Activated CD4-positive, alpha-beta T cell treated with anti-CD3 and anti-CD28 coated beads, Interleukin-2, amount 10 ng/mL, durations not matched to agents 7 days and 5 days (primary cell): ENCODE measurements at places on chromosomes 7 and 10.

DNA sequence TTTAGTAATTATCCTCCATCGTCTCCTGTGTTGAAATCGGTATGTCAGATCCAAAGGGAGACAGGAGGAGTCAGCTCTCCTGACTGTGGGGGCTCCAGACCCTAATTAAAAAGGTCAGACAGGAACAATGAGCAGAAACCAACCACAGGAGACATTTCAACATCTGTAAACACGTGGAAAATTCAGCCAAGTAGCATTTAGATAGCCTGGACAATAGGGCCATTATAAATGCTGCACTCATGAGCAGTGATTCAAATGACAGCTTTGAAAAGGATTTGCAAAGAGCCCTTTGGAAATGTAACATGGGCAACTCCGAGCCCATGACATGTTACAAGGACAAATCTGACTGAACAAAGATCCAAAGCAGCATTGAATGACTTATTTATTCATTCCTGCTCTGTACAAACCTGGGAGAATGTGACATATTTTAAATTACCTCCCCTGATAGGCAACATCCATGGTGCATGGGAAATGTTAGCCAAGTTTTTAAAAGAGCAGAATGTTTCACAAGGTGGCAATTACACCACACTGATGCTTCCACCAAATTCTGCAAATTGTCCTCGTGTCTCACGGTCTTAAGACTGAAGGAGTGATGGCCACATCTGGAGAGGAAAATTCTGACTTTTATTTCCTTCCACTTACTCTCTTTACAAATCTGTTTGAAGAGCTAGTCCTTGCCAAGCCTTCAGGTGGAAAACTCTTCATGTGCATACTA lies 113.3 kb upstream of the KMT2E start:
- H3K27ac ChIP-seq: no peak overlapping the region
- H3K36me3 ChIP-seq: no peaks in the 10 kb centered on the region
- H3K4me3 ChIP-seq: no peak overlapping the region

- H3K4me3 ChIP-seq: no peak overlapping the region
- H3K27me3 ChIP-seq: no peaks in the 10 kb centered on the region
- no peak overlapping the region for H3K27ac ChIP-seq
- peaks cover 3% of the 10 kb centered on the region for H3K4me1 ChIP-seq
Observed at GRCh38 chr10:43209074-43209455, 57.8 kb downstream of the RASGEF1A start.

- DNase-seq: no peak
- peaks cover 16% of the 10 kb centered on the region for H3K27me3 ChIP-seq
- H3K4me1 ChIP-seq: peaks cover 20% of the 10 kb centered on the region
- H3K27ac ChIP-seq: no peak overlapping the region
Observed at GRCh38 chr10:84265418-84265817, 20.6 kb downstream of the RGR start.

- no peak overlapping the region for H3K4me3 ChIP-seq
Observed at GRCh38 chr7:1024331-1024841, 20.0 kb upstream of the GPR146 start.

- no peak overlapping the region for H3K27ac ChIP-seq
- H3K4me1 ChIP-seq: no peaks in the 10 kb centered on the region
- DNase-seq: no peak
- no peaks in the 10 kb centered on the region for H3K27me3 ChIP-seq
- no peak overlapping the region for H3K4me3 ChIP-seq
- no peaks in the 10 kb centered on the region for H3K36me3 ChIP-seq
Observed at GRCh38 chr10:59088912-59089573, 87.4 kb upstream of the PHYHIPL start.

- peaks cover 10% of the 10 kb centered on the region for H3K4me1 ChIP-seq
- H3K27ac ChIP-seq: no peak overlapping the region
- no peak for DNase-seq
Observed at GRCh38 chr7:54774785-54775740, 16.1 kb upstream of the SEC61G start.

DNA sequence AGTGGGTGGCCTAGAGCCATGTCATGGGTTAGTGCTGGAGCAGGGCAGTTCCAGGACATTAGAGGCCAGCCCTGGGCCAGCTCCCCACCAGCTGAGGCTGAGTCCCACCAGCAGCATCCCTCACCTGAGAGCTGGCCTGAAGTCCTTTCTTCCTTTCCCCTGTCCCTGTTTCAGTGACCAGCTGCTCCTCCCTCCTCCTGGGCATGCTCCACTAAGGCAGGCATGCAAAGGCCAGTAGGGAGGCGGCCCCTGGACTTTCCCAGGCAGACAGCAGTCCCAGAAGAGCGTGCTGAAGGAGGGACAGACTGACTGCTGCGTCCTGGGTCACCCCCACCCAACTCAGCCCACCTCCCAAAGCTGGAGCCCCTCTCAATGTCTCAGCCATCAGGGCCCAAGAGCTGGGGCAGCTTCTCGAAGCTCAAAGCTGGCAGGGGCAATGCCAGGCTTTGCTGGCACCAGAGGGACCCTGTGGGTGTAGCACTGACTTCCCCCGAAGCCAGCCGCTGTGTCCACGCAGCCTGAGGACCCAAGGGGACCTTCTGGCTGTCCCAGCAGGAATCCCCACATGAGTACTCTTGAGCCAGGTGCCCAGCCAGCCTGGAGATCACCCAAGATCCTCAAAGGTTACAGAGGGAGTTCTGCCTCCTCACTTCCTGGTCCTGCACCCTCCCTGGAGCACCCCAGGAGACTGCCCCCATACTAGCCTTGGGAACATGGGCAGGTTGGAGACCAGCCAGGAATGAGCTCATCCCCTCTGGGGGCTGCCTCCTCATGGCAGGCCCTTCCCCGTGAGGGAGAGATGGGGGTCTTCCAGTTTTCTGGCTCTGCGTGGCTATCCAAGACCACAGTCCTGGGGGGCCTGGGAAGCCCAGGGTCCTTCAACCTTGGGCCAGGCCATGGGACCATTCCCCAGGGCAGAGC lies 35.2 kb upstream of the RET start:
- H3K36me3 ChIP-seq: no peaks in the 10 kb centered on the region
- H3K27ac ChIP-seq: no peak overlapping the region
- H3K4me3 ChIP-seq: no peak overlapping the region
- H3K27me3 ChIP-seq: no peaks in the 10 kb centered on the region
- H3K4me1 ChIP-seq: no peaks in the 10 kb centered on the region

DNA sequence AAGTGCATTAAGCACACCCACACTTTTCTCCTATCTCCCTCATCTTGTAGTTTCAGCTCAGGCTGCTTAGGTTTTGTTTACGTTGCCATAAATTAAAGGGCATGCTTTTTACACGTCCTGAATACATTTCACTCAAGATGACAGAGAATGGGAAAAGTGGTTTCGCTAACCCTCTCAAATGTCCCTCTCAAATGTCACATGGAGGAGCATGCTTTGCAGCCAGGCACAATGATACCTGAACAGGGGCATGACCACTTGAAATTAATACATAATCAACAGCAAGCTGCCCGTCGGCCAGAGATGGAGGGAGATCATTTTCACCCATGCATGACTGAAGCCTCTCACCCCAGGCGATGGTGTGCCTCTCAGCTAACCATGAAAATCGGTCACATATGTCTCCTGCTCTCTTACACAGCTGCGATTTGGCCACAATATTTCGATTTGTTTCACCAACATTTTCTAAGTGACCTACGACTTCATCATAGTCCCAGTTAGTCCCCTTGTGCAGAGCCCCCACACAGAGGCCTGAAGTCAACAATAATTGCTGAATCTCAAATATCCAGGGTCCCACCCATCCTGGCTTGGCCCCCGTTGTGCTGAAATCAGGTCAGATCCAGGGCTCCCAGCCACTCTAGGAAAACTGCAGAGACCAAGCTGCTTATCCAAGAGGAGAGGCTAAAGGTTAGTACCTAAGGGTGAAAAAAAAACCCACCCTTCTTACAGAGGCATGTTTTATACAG lies 373.9 kb upstream of the NFE2L3 start:
- H3K4me3 ChIP-seq: no peak overlapping the region
- H3K36me3 ChIP-seq: no peaks in the 10 kb centered on the region
- no peak for DNase-seq
- peaks cover 2% of the 10 kb centered on the region for H3K27me3 ChIP-seq
- H3K27ac ChIP-seq: no peak overlapping the region
- H3K4me1 ChIP-seq: no peaks in the 10 kb centered on the region

GRCh38 chr7:47210281-47210854 lies 371.5 kb downstream of the TNS3 start:
- DNase-seq: no peak
- no peak overlapping the region for H3K4me3 ChIP-seq
- peaks cover 3% of the 10 kb centered on the region for H3K27me3 ChIP-seq

DNA sequence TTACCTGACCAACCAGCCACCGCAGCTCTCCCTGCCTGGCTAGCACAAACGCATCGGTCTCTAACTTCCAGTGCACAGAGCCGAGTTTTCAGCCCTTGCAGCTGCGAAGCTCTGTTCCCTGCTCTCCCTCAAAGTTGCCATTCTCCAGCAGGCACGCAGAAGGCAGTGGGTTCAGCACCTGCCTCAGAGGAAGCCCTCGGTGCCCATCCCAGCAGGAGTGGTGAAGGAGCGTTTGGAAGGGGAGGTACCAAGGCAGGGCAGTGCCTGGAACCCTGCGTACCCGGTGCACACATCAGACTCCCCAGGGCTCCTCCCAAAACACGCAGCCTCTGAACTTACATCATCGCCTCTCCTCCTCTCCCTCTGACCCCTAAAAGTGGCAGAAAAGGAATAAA lies 1.7 kb upstream of the STK32C start:
- peaks cover 34% of the 10 kb centered on the region for H3K27me3 ChIP-seq
- peaks cover 15% of the 10 kb centered on the region for H3K4me1 ChIP-seq
- H3K36me3 ChIP-seq: no peaks in the 10 kb centered on the region
- peak overlapping the region; percentile 63 for H3K4me3 ChIP-seq
- H3K27ac ChIP-seq: no peak overlapping the region
- no peak for DNase-seq

- H3K4me1 ChIP-seq: peaks cover 22% of the 10 kb centered on the region
- DNase-seq: no peak
- peak overlapping the region; percentile 22 for H3K4me3 ChIP-seq
- H3K36me3 ChIP-seq: peaks cover 7% of the 10 kb centered on the region
Observed at GRCh38 chr7:149713061-149713730, 60.2 kb downstream of the ZNF467 start.

- no peak for DNase-seq
- no peaks in the 10 kb centered on the region for H3K4me1 ChIP-seq
- no peak overlapping the region for H3K4me3 ChIP-seq
Observed at GRCh38 chr7:30845426-30846135, 66.1 kb upstream of the AQP1 start.

DNA sequence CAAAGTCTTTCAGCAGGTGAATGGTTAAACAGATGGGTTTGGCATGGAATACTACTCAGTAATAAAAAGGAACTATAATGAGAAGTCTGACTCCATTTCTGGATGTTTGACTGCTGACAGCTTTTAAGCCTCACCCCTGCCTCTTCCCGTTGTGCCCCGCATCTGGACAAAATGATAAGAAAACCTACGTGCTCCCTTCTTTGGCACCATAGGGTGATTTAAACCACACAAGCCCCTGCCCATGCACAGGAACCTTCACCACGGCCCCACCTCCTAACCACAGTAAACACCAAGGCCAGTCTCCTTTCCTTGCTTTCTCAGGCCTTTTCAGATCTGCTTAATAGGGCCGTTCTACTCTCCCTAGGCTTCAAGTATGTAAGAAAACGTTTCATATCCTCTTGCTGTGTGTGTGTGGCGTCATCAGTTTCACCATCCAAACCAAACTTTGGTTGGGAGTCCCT lies 47.1 kb upstream of the UBN2 start:
- H3K36me3 ChIP-seq: no peaks in the 10 kb centered on the region
- no peaks in the 10 kb centered on the region for H3K27me3 ChIP-seq
- DNase-seq: no peak
- peaks cover 6% of the 10 kb centered on the region for H3K4me1 ChIP-seq

DNA sequence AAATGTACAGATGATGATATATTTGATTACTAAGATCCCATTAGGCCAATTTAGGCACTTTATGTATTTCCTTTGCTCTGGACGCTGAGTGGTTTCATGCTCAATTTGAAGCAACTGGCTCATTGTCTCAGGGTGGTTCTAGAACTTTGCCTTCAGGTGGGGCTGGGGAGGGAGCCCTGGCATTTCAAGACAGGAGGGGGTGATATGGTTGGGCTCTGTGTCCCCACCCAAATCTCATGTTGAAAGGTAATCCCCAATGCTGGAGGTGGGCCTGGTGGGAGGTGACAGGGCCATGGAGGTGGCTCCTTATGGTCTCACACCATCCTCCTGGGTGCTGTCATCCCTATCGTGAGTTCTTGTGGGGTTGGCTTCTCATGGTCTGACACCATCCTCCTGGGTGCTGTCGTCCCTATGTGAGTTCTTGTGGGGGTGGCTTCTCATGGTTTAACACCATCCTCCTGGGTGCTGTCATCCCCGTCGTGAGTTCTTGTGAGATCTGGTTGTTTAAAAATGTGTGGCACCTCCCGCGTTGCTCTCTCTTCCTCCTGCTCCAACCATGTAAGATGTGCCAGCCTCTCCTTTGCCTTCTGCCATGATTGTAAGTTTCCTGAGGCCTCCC lies 151.5 kb upstream of the KLF6 start:
- no peak for DNase-seq
- no peak overlapping the region for H3K4me3 ChIP-seq
- H3K36me3 ChIP-seq: peaks cover 41% of the 10 kb centered on the region
- peaks cover 60% of the 10 kb centered on the region for H3K4me1 ChIP-seq

- H3K27ac ChIP-seq: no peak overlapping the region
- no peaks in the 10 kb centered on the region for H3K36me3 ChIP-seq
- no peaks in the 10 kb centered on the region for H3K4me1 ChIP-seq
- no peak for DNase-seq
- no peaks in the 10 kb centered on the region for H3K27me3 ChIP-seq
- no peak overlapping the region for H3K4me3 ChIP-seq
Observed at GRCh38 chr10:53846809-53847208, 954.2 kb downstream of the PCDH15 start.

GRCh38 chr10:97222326-97222961 lies 36.7 kb upstream of the SLIT1 start:
- no peak overlapping the region for H3K27ac ChIP-seq
- no peak overlapping the region for H3K4me3 ChIP-seq
- H3K36me3 ChIP-seq: peaks cover 47% of the 10 kb centered on the region
- DNase-seq: no peak
- H3K4me1 ChIP-seq: peaks cover 35% of the 10 kb centered on the region
- no peaks in the 10 kb centered on the region for H3K27me3 ChIP-seq

- peaks cover 26% of the 10 kb centered on the region for H3K27me3 ChIP-seq
- no peak overlapping the region for H3K27ac ChIP-seq
- peaks cover 17% of the 10 kb centered on the region for H3K4me1 ChIP-seq
- no peaks in the 10 kb centered on the region for H3K36me3 ChIP-seq
- H3K4me3 ChIP-seq: no peak overlapping the region
- DNase-seq: no peak
Observed at GRCh38 chr10:79038841-79039201, 29.9 kb upstream of the ZMIZ1 start.

DNA sequence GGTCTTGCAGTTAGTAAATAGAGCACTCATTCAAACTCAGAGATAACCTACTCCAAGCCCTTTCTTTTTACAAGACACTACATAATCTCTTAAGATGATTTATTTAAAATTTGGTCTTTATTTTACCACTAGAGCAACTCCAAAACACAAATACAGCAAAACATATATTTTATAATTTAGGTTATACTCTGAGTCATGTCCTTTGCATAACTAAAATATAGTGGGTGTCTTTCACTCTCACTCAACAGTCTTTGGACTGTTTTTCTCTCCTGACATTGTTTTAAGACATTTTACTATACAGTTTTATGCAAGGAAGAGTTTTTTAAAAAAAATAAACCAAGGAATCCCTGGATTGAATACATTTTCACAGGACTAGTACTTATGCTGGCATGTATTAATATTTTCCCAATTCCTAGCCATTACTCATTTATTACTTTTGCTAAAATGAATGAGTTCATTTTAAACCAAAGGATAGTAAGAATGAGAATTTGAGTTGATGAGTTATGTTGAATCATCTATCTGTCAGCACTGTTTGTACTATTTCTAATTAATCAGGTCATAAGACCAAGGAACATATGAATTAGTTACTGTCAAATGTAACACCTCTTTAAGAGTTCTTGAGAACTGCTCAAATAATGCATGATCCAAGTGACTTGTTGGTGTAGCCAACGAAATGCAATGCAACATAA lies 303.1 kb upstream of the FZD1 start:
- no peak overlapping the region for H3K4me3 ChIP-seq
- DNase-seq: no peak
- no peaks in the 10 kb centered on the region for H3K36me3 ChIP-seq
- H3K27ac ChIP-seq: no peak overlapping the region
- no peaks in the 10 kb centered on the region for H3K27me3 ChIP-seq
